Liver (tissue), 10 donors: ENCODE measurements at places on chromosomes 2 and 18.

DNA sequence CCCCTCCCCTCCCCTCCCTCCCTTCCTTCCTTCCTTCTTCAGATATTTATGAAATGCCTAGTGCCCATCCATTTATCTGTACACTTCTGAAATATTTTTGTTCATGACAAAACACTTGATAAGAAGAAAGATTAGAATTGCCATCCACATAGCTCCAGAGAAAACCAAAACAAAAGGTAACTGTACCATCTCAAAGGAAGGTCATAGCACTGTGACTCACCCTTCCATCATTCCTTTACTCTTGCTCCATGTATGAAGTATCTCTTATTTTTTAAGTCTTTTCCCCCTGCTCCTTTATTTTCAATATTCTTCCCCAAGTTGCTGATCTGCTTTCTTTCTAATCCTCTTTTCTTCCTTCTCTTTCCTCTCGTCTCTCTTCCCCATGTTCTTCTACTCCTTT is 9.9 kb downstream of the CNTNAP5 start:
- no peak for DNase-seq

DNA sequence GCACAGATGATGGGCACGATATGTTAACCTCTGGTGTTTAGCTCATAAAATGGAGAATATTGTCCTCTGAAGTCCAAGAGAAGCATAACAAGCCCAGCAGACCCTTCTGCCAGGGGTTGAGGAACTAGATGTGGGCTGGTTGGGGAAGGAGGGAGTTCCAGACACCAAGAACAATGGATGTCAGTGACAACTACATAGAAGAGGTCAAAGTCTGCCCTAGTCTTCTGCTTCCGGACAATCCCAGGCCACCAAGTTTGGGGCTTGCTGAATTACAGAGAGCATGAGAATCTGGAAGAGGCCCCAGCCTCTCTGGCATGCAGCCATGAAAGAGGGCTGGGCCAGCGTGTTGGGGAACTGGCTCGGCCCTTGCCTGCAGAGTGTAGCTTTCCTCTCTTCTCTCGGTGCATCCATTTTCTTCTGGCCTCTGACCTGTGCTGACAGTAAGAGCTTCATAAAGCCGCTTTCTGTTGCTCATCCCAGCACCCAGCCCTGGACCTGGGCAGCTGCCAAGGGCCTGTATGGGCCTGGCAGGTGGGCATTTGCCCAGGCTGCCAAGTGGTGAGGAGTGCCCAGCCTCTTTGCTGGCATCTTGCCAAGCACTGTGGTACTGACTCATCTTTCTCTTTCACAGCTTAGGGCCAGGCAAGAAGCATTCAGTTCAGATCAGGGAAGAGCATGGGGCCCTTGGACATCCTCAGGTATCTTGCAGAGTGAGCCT is 14.6 kb upstream of the LAPTM4A start:
- DNase-seq: no peak

- no peak for DNase-seq
Measured at GRCh38 chr2:219998714-219999227, 371.3 kb downstream of the SLC4A3 start.

DNA sequence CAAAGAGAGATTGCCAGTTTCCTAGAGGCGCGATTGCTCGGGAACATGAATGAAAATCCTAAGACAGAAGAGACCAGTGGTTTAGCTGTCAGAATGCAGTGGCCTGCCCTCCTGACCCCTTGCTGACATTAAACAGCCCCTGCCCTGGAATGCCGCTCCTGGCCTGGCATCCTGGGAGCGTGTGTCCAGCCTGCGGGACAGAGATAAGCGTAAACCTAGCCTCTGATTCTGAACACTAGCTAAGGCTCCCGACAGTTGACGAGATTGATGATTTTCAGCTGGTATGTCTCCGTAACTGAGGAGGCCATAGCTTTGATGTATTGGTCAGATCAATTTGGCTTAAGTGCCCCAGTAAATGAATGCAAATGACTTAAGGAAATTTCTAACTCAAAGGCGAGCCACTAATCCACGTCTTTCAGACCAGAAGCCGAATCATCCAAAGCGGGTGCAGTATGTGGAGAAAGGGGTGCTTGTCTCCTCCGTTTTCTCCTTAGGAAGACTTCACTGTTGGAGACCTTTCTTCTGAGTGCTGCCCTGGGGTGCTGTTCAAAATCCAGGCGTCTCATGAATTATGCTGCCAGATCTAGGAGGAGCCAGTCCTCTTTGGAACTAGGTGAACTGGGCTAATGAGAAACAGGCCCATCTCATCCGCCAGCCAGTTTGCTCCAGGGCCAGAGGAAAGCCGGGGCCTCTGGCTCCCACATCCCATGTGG is 142.5 kb upstream of the L3MBTL4 start:
- no peak for DNase-seq

- no peak for DNase-seq
Measured at GRCh38 chr2:232941912-232942594, 71.0 kb downstream of the NGEF start.

- DNase-seq: no peak
Measured at GRCh38 chr2:3488855-3489763, 30.2 kb downstream of the ADI1 start.

DNA sequence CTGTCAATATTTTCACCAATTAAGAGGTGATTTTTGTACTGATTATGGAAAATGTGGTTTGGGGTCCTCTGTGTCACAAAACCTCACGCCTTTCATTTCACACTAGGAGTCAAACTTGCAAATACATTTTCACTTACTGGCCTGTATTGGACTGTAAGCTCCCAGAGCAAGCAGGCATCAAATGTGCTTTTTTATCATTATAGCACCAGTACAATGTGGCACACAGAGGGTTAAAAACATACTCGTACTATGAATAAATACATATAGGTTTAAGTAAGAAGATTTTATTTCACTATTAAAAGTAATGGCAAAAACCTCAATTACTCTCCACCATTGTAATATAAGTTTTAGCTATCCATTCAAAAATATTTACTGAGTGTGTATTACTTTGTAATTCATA is 56.7 kb downstream of the ABCB11 start:
- DNase-seq: no peak

- DNase-seq: no peak
Measured at GRCh38 chr18:60452421-60452820, 79.8 kb upstream of the MC4R start.

GRCh38 chr2:196586511-196586991 is 53.0 kb upstream of the CCDC150 start:
- no peak for DNase-seq

DNA sequence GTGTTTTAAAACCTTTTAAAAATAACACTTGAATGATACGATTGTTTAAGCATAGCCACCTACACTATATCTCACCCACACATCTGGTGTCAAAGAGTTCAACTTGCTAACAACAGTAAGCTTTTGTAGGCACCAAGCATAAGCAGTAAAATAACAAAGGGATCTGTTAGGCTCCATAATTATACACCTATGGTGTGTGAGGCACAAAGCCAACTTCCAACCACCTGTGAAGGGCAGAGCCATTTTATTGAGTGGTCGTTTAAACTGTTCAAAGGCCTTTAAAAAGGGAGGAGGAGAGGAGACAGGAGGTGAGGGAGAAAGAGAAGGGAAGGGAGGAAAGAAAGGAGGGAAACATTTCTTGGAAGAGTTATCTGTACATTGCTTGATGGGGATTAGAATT is 27.9 kb downstream of the NEMP2 start:
- DNase-seq: no peak

DNA sequence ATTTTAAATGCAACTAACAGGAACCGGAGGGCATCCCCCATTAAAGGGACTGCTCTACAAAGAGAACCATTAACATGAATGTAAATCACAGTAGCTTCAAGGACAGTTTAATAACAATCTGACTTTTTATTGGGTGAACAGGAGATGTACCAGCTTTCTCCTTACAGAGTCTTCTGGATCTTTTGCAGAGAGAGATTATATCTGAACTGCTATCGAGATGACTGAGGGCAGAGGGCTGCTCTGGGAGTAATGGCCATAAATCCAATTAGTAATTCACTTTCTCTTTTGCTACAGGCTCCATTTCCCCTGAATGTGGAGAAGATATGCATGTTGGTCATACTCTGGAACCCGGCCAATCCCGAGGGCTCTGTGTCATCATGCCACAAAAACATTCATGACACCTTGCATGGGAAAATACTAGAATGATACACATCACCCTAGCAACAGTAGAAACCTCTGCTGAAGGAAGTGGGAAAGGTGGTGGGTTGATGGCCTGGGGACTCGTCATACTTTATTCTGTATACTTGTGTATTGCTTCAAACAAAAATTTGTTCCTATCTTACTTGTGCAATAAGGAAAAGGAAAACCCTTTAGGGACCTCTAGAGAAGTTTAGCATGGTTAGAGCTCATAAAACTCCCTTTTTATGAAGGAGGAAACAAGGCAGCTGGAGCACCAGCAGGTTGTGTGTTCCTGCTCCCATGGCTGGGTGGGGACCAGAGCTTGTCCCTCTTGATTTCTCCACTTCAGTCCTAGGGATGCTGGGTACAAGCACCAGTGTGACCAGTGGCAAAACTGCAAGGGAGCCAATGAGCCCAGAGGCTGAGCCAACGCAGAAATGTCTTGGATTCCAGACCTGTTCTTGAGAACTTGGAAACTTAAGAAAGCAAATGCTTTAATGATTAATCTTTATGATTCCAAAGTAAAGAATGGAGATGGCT is 26.0 kb downstream of the CTAGE1 start:
- DNase-seq: no peak
